ENCODE measurements at places on chromosomes 11 and 22.

- no peak for DNase-seq
Observed at GRCh38 chr11:12109591-12110196, 696 bp upstream of the MICAL2 start.

- DNase-seq = no peak
Observed at GRCh38 chr11:78961937-78962701, 387.5 kb upstream of the NARS2 start.

DNA sequence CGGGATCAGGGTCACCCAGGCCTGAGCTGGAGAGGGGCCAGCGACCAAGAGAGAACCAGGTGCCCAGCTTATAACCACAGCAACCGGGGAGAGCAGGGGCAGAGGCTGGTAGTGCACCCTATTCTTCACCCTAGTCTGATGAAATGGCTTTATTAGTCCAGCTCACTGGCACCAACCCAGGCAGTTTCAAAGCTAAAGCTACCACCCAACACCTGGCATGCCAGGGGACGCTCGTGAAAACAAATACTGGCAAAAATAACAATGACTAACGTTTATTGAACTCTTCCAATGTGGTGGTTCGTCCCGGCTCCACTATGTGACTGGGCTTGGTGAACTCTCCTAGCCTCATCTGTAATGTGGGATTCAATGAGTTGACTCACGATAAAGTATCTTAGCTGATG lies 30.6 kb downstream of the SCGB1A1 start:
- no peak for DNase-seq

- no peak for DNase-seq
Observed at GRCh38 chr11:89205378-89205777, 27.7 kb downstream of the TYR start.

GRCh38 chr22:34111210-34111824 lies 191.0 kb upstream of the LARGE1 start:
- DNase-seq = peak; percentile 22

- no peak for DNase-seq
Observed at GRCh38 chr22:28817919-28818859, 17.8 kb upstream of the XBP1 start.

- DNase-seq = no peak
Observed at GRCh38 chr22:38284042-38284402, 11.2 kb upstream of the TMEM184B start.

- no peak for DNase-seq
Observed at GRCh38 chr11:82059505-82059904, 674.2 kb downstream of the FAM181B start.

DNA sequence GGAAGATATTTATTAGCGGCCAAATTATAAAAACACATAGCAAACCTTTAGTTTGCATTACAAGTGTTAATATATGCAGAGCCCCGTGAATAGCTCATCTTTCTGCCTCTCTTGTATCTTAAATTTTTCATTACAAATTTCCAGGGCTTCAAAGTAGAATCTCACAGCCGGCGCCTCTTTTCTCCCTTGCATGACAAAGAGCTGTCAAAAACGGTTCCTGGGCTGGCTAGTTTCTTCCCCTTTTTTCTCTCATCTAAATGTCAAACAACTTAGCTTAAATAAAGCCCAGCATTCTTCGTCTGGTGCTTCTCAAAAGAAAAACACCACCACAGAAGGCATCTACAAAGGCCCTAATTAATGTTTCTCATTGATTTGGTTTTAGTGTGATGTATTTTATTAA lies 253.0 kb downstream of the INSC start:
- DNase-seq = no peak

- no peak for DNase-seq
Observed at GRCh38 chr11:126991596-126991995, 9.0 kb downstream of the KIRREL3 start.

DNA sequence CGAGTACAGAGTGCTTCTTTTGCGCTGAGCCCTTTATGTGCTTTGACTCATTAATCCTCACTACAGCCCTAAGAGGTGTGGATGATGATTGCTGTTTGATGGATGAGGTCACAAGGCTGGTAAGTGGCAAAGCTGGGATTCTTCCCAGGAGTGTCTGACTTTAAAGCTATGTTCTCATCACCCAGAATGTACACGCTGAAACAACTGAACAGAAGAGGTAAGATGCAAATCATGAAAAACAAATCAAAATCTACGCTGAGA lies 37.7 kb upstream of the CREB3L1 start:
- DNase-seq = no peak

- DNase-seq = no peak
Observed at GRCh38 chr22:21797444-21798221, 62.0 kb upstream of the YPEL1 start.

GRCh38 chr22:23240639-23241389 lies 60.5 kb downstream of the BCR start:
- no peak for DNase-seq

DNA sequence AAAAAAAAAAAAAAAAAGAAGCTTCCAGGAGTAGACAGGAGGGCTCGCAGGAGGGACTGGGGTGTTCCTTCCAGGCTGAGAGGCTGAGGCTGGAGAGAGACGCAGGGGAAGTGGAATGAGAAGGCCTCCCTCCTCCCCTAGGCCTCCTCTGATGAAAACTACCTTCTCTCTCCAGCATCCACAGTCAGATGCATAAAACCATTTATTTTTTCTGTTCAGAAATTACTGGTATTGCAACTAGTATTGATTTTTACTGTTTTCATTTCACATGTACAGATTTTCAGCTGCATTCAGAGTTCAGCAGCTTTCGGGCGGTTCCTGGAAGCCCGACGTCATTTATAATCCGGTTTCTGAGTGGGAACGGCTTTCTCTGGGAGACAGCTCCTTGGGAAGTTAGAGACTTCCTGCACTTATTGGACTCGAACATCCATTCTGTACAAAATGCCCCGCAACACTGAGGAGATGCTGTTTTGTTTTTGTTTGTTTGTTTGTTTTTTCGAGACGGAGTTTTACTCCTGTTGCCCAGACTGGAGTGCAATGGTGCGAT lies 6.9 kb upstream of the NFAM1 start:
- DNase-seq = no peak

Data from GM18507 (cell line).